ENCODE measurements at places on chromosomes 3 and 15.

GRCh38 chr3:170910542-170910941 lies 2.1 kb upstream of the EIF5A2 start:
- DNase-seq = no peak

- no peak for DNase-seq
Observed at GRCh38 chr3:188721990-188722389, 449.8 kb upstream of the TPRG1 start.

DNA sequence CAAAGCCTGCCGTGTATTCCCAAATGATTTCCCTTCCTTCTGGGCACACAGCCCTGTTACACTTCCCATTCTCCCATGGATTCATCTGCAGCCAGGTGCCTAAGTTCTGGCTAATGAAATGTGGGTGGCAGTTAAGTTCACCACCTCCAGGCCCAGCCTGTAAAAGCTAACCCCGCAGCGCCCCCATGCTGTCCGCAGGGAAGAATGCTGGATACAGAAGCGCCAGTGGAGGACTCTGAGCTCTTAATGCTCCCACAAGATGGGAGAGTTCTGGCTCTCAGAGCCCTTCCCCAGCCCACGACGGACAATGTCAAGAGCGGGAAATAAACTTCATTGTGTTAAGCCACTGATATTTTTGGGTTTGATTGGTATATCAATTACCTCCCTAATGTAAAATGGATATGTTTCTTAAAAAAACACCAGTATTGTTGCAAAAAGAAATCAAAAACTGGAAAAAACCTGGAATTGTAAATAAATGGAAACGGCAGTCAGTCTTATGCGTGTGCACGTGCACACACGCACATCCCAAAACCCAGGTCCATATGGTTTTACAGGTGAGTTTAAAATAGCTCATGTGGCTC lies 37.7 kb upstream of the FGD5 start:
- DNase-seq = peak; percentile 33

DNA sequence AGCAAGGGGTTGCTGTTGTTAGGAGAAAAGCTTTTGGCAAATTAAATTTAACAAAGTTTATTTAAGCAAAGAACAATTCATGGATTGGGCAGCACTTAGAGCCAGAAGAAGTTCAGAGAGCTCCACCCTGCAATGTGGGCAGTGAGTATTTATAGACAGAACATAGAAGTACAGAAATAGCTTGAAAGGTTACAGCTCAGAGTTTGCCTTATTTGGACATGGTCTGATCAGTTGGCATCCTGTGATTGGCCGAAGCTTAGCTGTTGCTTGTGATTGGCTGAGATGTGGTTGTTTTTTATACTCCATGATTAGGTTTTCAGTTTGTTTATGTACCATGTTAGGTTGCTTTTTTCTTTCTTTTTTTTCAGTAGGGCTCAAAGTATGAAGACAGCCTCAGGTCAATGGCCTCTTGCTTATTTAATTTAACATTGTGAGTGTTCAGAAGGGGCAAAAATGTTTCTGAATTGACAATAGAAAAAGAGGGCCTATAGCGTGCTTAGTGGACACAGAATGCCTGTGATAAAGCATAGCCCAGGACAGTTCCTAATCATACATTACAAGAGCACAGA lies 293.8 kb downstream of the IGSF11 start:
- DNase-seq = no peak

- DNase-seq = no peak
Observed at GRCh38 chr3:127072221-127072771, 89.4 kb downstream of the PLXNA1 start.

- DNase-seq = no peak
Observed at GRCh38 chr3:32456429-32457130, 46.1 kb downstream of the CMTM6 start.

- no peak for DNase-seq
Observed at GRCh38 chr3:15063656-15064286, 1.3 kb downstream of the MRPS25 start.

- DNase-seq = no peak
Observed at GRCh38 chr15:88617031-88617722, 4.0 kb upstream of the AEN start.

DNA sequence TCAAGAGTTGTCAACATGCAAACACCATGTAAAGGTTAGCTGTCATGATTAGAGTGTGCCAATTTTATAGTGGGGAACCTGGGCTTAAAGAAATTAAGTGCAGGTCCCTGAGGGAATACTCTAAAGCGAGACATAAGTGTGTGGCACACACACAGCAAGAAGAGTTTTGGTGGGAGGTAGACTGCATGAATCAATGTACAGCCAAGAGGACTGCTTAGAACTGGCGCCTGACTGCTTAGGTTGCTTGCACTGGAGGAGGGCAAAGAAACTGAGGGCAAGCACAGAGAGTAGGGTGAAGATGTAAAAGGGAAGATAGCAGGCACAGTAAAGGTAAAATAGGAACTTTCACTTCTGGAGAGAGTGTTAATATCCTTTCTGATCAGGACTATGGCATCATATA lies 184.9 kb downstream of the SOX2 start:
- DNase-seq = peak; percentile 44

DNA sequence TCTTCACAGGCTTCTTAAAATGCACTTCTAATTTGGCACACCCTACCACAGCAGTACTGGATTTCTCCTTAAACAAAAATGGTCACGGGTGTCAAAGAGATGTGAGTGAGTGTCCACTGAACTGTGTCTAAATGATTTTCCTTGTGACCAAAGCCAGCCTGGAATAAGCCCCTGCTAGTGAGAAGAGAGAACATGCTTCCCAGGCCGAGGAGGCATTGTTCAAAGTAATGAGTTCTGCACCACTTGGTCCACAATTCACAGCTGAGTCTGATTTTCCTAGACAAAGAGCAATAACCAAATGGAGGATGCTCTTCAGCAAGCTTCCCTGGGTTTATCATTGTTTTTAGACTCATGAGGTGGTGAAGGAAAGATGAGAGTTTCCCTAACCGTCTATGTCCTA lies 3.8 kb downstream of the PLCH1 start:
- DNase-seq = no peak

Measured in NCI-H2107 (cell line).